A172 (cell line): ENCODE measurements at places on chromosomes 1 and 21.
A peak's percentile ranks its signal among the peaks of the same experiment; 100 is the strongest.

- DNase-seq: no peak
Observed at GRCh38 chr1:234681990-234682389, 72.0 kb upstream of the IRF2BP2 start.

- peak; percentile 6 for DNase-seq
Observed at GRCh38 chr1:228988664-228989063, 253.4 kb downstream of the RHOU start.

GRCh38 chr1:109652402-109652801, 3.5 kb upstream of the GSTM4 start:
- DNase-seq: no peak

DNA sequence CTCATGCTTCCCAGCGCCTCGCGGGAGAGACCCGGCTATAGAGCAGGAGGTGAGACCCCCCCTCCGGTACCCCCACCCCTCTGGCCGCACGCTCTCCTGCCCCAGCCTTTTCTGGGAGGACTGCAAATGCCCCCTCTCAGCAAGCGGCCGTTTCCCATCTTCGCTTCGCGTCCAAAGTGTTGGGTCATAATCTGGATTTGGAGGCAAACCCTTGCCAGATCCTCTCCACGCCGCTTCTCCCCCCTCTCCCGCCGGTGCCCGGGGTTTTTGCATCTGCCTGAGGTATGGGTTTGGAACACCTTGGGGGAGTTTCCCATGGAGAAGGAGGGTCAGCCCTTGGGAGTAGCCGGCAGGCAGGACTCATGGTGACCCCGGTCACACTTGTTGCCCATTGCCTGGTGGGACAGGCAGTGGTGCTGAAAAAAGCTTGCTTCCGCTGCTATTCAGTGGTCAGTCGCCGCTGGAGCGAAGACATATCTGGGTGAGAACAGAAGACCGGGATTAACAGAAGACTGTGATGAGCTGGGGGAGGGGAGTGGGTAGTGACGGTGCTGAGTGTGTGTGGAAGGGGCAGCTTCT, 935 bp downstream of the KCNK2 start:
- no peak for DNase-seq

DNA sequence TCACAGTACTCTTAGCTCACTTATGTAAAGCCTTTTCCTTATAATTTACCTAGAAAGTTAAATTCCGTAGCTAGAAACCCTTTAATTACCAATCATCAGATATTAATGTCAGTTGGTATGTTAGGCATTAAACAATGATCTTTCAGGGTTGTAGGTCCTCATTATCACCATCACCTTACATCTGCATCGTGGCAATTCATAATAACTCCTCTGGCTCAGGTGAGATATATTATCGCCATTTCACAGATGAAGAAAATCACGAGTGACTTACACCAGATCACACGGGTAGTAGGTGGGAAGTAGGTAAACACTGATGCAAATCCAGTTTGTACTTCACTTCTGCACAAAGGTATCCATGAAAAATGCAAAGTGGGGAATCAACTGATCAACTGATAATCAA, 639 bp downstream of the NUP133 start:
- DNase-seq: no peak

GRCh38 chr21:26067836-26068594, 102.6 kb downstream of the APP start:
- DNase-seq: peak; percentile 21

DNA sequence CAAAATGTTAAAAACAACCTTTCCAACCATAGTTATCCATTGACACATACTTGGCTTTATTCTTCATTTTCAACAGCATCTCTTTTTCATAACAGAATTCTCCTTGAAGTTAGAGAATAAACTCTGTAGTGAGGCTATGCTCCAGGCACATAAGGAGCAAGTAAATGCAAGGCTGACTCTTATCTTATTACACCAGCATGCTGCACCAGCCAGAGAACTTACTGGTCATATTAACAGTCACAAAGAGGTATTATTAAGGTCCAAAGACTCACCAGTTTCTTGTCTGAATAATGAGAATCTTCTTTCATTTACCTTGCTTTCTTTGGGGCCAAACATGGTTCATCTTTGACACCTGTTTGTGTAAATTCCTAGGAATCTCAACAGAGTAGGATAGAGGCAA, 71.3 kb upstream of the IVNS1ABP start:
- DNase-seq: no peak

DNA sequence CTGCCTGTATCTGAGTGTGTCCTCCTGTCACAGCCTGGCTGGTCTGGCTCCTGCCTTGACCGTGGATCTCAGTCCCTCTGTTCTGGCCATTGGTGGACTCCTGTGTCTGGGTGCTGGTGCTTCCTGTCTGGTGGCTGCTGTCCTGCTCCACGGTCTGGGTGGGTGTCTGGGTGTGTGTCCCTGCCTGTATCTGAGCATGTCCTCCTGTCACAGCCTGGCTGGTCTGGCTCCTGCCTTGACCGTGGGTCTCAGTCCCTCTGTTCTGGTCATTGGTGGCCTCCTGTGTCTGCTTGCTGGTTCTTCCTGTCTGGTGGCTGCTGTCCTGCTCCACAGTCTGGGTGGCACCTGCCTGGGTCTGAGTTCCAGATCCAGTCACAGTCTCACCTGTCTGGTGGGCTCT, 4.0 kb downstream of the CRNN start:
- no peak for DNase-seq

DNA sequence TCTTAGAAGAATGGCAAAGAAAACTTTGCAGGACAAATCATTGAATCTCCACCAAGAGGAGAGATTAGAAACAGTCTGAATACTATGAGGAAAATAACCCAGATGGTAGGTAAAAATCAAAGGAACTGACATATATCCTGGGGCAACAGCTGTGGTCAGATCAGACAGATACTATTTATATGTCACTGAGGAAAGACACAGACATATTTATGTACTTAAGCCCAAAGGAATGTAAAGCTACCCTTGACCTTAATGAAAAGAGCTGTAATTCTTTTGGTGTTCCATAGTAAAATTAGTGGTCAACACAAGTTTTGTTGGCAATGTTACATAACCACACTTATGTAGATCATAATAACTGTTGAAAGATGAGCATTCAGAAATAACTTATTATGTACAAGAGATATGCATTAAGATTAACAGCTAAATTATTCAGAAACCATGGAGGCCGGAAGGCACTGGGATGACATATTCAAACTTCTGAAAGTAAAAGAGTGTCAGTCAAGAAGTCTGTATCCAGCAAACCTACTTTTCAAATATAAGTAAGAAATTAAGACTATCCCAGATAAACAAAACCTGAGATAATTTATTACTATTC, 166.1 kb upstream of the SAMSN1 start:
- DNase-seq: no peak

- DNase-seq: no peak
Observed at GRCh38 chr1:34398916-34399275, 222.2 kb downstream of the C1orf94 start.
